ENCODE measurements at places on chromosomes 7 and 10. TPM values are rescaled to one million over a fixed set of nuclear protein-coding genes. Genes with fewer than 3 reads are reported as not detected.

TAS2R3 gene
- total RNA-seq: 0.49 TPM

DNA sequence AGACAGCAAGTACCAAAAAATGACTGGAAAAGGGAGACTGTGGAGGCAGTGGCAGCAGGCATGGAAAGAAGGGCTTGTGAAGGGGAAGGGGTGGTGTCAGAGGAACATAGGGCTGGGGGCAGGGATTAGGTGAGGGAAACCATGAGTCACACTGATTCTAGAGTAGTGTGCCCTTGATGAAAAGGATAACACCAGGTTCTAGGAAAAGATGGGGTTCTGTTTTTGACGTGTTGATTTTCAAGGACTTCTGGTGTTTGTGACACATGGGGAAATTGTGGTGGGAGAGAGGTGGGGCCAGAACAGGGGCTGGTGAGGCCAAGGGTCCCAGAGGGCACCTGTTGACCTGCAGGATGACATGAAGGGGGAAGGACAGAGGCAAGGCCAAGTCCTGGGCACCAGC is 57.1 kb downstream of the FIGNL1 start:
- no peak overlapping the region for H3K27ac ChIP-seq
- no peaks in the 10 kb centered on the region for H3K4me1 ChIP-seq
- H3K4me3 ChIP-seq: no peak overlapping the region
- no peak for DNase-seq
- H3K27me3 ChIP-seq: peaks cover 22% of the 10 kb centered on the region

ERCC6 gene
- total RNA-seq: 19.1 TPM

CYP2C18 gene
- not detected for total RNA-seq

GRCh38 chr10:51368943-51369342 is 294.7 kb downstream of the PRKG1 start:
- H3K27me3 ChIP-seq: no peaks in the 10 kb centered on the region
- H3K36me3 ChIP-seq: no peaks in the 10 kb centered on the region
- no peak for DNase-seq

DNA sequence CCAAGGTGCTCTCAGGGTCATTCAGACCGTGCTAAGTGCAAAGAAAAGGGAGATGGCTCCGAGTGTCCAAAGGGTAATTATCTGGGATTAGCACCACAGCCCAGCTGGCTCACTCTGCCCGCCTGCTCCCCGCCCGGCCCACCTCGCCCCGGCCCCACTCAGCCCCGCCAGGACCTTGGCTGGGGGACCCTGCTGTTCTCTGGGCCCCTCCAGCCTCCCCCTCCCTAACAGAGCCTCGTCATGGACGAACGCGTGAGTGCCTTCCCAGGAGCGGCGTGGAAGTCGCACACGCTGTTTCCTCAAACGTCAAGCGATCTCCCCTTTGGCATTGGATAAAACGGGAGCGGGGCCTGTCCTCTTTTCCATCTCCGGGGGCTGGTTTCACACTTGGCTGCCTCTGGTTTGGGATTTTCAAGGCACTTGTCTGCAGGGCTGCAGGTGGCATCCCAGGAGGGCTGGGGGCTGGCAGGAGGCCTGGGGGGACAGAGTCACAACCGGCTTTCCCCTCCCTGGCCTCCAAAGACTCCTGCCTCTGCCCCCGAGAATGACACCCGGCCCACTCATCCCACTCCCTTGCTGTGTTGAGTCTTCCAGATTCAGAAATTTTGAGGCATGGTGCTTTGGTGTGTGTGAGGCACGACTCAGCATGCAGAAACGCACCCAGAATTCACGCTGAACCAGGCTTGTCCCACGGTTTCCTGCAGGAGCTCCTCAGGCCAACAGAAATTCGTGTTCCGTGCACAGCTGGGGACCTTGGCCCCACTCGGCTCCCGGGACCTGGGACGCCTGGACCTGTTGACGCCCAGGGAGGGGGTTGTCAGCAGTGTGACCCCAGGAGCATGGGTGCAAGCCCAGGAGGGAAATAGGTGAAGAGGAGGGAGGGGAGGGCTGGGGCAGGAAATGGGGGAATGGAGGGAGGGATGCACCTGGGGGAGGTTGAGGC is 110.0 kb downstream of the PDGFA start:
- no peak overlapping the region for H3K4me3 ChIP-seq
- H3K4me1 ChIP-seq: no peaks in the 10 kb centered on the region
- peaks cover 23% of the 10 kb centered on the region for H3K27me3 ChIP-seq
- no peak for DNase-seq
- no peak overlapping the region for H3K27ac ChIP-seq

Measured in Panc1 (cell line).